ENCODE measurements at places on chromosomes 2 and 18.

GRCh38 chr2:113406114-113406513 lies 31.4 kb upstream of the ZNG1B start:
- DNase-seq = no peak

DNA sequence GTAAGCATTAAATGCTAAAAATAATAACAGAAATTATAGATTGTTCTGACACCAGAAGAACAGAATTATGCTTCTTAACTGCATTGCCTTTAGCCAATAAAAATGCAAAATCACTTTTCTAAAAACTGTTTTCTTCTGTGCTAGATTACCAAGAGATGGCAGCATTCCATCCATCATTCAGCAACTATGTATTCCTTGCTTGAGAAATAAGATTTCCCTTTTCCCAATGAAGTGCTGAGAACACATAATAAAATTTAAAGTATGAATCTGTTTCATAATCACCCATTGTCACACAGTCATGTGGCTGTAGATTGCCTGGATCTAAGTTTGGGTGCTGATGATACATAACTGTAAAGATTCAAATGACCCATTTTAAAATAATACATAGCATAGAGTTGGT lies 504.2 kb downstream of the TDRD15 start:
- DNase-seq = no peak

DNA sequence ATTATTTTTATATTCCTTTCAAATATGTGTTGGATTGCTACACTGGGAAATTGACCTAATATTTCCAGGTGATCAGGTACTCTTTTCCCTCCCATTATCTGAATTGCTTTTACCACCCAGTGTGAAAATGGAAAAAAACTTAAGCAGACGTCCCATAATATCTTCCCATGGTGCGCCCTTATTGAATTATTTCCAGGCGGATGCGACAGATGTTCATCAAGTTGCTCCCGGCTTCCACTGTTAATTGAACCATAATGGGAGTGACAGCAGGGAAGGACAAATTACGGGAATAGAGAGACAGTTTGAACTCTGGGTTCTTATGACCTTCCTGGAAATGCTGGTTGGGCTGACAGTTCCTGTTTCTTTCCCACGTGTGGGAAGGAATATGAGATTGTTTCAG lies 93.3 kb downstream of the THSD7B start:
- DNase-seq = no peak

DNA sequence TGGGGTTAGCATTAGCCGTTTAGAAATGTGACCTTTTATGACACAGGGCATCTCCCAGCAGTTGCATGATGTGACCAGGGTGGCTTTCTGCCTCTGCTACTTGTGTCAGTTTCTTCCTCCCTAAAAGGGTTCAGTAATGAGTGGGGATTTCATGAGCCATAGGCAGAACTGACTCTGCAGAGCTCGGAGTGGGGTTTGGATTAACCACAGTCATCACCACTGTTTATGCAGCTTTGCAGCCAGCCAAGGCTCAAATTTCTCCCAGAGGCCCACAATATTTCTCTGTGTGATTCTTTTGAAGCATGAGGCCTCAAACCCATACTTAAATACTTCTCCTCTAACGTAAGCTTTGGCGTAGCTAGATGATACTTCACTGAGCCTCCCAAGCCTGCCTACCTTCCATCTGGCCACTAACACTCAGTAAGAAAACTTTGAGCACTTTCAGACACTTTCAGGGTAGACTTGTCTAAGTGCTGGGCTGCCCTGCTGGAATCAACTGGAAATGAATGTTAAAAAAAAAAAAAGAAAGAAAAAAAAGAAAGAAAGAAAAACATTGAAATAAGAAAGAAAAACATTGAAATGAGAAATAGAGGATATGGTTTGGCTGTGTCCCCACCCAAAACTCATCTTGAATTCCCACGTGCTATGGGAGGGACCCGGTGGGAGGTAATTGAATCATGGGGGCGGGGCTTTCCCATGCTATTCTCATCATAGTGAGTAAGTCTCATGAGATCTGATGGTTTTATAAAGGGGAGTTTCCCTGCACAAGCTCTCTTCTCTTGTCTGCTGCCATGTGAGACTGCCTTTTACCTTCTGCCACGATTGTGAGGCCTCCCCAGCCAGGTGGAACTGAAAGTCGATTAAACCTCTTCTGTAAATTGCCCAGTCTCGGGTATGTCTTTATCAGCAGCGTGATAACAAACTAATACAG lies 11.5 kb upstream of the LAPTM4A start:
- DNase-seq = peak; percentile 33

DNA sequence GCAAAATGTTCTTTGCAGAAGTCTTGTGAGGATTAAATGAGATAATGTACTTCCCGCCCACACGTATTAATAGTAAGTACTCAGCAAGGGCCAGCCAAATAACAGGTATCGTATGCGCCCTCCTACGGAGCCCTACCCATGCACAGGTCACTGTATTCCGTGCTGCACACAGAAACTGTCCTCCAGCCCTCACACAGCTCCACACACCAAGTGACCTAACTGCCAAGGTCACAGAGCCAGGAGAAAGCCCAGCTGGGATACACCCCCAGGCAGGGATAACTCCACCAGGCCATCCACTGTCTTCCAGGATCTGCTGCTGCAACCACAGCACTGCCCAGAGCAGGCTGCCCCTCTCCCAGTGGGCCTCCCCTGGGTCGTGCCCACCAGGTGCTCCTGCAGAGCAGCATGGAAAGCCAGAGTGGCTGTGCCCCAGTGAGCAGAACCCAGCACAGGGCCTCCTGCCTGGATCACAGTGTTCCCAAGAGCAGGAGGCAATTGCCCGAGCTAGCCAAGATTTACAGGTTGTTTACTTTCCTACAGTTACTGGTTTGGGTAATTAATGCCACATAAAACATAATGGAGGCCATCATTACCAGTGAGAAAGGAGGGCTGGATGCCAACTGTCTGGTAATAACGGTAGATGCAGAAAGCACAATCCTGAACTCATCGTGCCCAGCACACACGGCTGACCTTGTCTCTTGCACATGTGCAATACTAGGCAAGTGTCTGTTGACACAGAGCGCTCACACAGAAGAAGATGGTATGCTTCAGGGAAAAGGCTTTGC lies 24.4 kb downstream of the TFCP2L1 start:
- DNase-seq = no peak

- DNase-seq = no peak
Measured at GRCh38 chr18:52069201-52069600, 270.8 kb upstream of the DCC start.

DNA sequence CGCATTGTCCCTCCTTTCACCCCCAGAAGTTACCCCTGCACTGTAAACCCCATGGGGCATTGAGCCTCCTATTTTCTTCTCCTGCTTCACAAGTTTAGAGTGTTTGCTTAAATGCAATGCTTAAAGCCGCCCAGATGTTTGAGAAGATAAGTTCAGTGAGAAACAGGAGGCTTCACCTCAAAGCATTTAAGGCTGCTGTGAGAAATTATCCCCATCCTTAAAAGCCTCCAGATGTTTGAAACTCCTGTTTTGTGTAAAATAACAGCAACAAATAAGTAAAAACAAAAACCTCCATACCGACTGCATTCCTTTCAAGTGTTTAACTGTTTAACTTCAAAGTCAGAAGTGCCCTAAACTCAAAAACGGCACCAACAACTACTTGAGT lies 81.8 kb downstream of the RTP5 start:
- no peak for DNase-seq

- DNase-seq = no peak
Measured at GRCh38 chr2:232483923-232484627, 3.6 kb downstream of the ECEL1 start.

- no peak for DNase-seq
Measured at GRCh38 chr18:66553824-66554223, 50.1 kb downstream of the CDH19 start.

- DNase-seq = no peak
Measured at GRCh38 chr2:16638946-16639345, 26.7 kb downstream of the CYRIA start.

DNA sequence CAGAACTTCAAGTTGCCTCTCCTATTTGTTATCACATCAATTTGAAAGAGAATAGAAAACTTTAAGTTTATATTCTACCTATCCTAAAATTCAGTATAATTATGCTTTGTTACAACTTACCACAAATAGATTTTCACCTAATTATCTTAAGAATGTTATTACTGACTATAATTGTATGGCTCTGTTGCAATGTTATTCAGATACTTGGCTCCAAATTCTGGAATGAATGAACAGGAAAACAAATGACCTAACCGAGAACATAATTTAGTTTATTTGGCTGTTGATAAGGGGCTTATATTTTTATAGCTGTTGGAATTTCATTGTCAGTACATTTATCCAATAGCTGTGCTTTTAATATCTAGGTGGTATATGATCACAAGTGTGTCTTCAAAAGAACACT lies 173.2 kb upstream of the GULP1 start:
- DNase-seq = no peak

DNA sequence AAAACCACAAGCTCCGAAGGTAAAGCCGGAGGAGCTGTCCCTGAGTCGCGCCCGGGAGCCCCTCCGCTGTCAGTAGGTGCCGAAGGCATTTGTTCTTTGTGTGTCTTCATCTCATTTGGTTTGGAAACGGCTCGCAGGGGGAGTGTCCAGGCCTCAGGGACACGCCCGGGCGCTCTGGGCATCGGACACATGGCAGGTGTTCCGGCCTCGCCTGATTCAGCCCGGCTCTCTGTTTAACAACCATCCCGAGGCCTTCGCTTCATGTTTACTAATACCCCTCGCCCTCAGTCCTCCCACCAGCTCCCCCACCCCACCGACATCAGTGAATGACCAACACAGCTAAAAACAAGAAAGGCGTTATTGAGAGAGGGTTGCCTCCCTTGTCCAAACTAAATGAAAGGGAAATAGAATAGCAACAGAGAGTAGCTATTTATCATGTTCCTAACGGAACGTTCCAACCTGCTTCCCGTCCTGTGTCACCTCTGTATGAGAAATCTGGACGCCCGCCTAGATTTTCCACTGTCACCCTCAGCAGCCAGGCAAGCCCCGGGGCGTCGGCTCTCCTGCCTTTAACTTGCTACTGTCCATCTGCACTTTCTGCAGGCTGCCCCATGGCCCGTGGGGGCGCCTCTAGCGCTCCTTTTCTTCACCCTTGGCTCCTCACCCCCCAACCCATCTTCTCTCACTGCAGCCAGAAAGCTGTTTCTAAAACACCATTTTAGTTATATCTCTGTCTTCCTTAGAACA lies 73.9 kb downstream of the MYCN start:
- no peak for DNase-seq

DNA sequence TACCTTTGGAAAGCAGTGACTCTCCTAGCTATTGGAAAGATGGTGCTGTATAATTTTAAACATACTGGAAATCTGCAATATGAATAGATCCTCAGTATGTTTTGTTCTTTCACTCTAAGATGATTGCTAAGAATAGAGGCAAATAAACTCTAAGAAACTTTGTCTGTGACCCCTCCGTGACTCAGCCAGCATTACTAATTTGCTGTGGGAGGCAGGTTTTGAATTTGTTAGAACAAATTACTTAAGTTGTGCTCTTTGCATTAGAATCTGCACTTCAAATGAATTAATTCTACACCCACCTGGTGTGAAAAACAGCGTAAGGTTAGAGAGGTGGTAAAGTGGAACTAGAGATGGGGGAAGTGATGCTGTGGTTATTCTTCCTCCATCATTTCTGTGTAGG lies 142.2 kb downstream of the RAPGEF4 start:
- DNase-seq = no peak

GRCh38 chr2:112996635-112997034 lies 8.6 kb upstream of the IL36A start:
- no peak for DNase-seq

GRCh38 chr2:126664234-126664633 lies 8.3 kb downstream of the GYPC start:
- DNase-seq = no peak

DNA sequence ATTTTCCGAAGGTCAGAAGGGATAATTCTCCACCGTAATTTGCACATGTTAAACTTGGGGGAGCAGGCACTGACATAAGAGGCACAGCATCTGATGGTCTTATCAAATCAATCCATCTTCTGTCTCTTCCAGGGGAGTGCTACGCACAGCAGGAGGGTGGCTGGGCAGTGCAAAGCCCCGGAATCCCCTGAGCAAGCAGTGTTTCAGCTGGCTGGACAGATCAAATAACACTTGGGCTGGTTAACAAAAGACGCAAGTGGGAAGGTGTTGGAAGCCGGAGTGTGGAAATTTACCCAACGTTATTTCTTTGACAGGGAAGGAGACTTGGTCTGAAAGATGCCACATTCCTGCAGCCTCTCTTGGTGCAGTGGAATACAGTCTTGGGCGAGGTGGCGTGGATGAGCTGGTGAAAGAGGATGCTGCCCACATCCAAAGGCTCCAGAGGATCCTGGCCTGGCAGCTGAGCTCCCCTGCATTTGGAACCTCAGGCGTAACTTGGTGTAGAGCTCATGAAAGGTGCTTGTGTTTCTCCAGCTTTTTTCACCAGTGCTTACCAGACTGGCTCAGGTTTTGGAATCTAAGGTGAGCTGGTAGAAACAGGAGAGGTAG lies 103.0 kb downstream of the MAPK4 start:
- DNase-seq = no peak

- DNase-seq = no peak
Measured at GRCh38 chr2:66456183-66457041, 21.5 kb downstream of the MEIS1 start.

- no peak for DNase-seq
Measured at GRCh38 chr2:199784512-199784911, 66.5 kb downstream of the FTCDNL1 start.

DNA sequence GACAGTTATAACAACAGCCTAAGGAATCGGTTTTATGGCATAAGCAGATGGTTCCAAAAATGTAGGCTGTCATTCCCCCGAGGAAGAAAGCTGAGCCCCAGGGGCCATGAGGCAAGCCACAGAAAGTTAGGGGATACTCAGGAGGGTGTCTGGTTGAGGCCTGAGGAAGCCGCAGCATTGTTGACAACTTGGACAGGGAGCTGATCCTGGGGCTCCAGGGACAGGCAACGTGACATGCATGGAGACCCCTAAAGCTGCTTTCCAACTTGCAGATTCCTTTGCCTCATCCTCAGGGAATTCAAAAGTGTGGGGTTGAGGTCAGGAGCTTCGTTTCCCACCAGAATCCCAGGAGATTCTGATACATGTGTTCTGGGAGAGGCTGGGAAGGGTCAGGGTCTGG lies 20.9 kb downstream of the CELF4 start:
- no peak for DNase-seq
